ENCODE measurements at places on chromosomes 2 and 18. TPM values are rescaled to one million over a fixed set of nuclear protein-coding genes. Genes with fewer than 3 reads are reported as not detected.

Gene ACKR3
- 0.29 TPM for total RNA-seq

Gene LINC00305
- total RNA-seq: not detected

Gene ELP2
- 100 TPM for total RNA-seq

Gene UPP2
- not detected for total RNA-seq

Gene TXNDC2
- total RNA-seq: not detected

Gene CAVIN2
- total RNA-seq: 16.4 TPM

Gene ZNF407
- total RNA-seq: 9.9 TPM

Gene EPB41L5
- 19.0 TPM for total RNA-seq

Gene EPAS1
- total RNA-seq: 200 TPM

Gene ZNF396
- 2.0 TPM for total RNA-seq

Gene GPAT2
- total RNA-seq: not detected

Gene MYO7B
- total RNA-seq: not detected

Gene LYPD6B
- 0.37 TPM for total RNA-seq

Gene KRCC1
- total RNA-seq: 36.6 TPM

Gene MARCHF7
- total RNA-seq: 78.4 TPM

Gene KIF5C
- 0.21 TPM for total RNA-seq

Gene SALL3
- total RNA-seq: not detected

Gene AP1S3
- 57.7 TPM for total RNA-seq

Gene PSMD1
- total RNA-seq: 88.5 TPM

Gene NEB
- 1.2 TPM for total RNA-seq

Gene COBLL1
- total RNA-seq: 37.1 TPM

Gene ACVR1C
- total RNA-seq: 0.12 TPM

Gene NEU2
- not detected for total RNA-seq

Gene TDRD15
- not detected for total RNA-seq

Gene CXCR4
- 0.54 TPM for total RNA-seq
